ENCODE measurements at places on chromosomes 6 and 20. TPM values are rescaled to one million over a fixed set of nuclear protein-coding genes. Genes with fewer than 3 reads are reported as not detected.

FAXC gene
- 4.9 TPM for total RNA-seq

DNA sequence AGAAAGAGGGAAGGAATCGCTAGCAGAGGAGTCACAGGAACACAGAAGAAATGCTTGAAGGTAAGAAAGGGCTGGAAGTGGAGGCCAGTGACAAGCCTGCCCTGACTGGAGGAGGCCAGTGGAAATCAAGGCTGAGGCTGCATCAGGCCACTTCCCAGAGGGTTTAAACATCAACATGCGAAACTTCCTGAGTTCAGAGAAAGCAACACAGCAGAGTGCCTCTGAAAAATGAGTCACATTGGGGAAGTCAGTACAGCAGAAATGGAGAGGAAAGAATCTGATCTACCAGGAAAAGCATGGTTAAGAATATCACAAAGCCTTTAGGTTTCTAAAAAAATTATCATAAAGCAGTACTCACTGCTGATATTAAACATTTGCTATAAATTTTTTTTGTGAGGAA lies 23.3 kb downstream of the NAPB start:
- no peak for DNase-seq

DNA sequence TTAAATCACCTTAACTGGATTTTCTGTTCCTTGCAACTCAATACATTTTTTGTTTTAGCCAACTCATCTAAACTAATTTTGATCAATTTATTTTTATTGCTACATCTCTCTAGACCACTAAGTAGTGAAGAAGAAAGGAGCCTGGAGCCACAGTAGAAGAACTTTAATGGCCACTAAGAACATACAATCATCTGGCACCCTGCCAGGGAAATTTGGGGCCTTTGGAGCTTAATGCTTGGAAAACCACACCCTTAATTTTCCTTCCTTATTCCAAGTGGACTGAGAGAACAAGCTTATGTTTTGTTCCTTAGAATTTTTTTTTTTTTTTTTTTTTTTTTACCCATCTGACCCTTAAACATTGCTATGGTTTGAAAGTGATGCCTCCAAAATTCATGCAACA lies 12.0 kb upstream of the GMDS start:
- DNase-seq: peak; percentile 93

GRCh38 chr6:20978151-20978614 lies 443.9 kb downstream of the CDKAL1 start:
- no peak for DNase-seq

DNA sequence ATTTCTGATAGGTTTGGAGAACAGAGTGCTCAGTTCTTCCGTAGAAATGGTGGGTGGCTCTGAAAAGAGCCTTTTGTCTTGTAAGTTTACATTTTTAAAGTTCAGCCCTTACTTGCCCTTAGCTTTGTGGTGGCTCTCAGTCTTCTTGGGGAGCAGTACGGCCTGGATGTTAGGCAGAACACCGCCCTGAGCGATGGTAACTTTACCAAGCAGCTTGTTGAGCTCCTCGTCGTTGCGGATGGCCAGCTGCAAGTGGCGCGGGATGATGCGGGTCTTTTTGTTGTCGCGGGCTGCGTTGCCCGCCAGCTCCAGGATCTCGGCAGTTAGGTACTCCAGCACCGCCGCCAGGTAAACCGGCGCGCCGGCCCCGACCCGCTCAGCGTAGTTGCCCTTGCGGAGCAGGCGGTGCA lies 19.5 kb downstream of the OR2B2 start:
- DNase-seq: no peak

- DNase-seq: no peak
Measured at GRCh38 chr20:63687419-63688178, 8.9 kb upstream of the TNFRSF6B start.

- no peak for DNase-seq
Measured at GRCh38 chr6:69935079-69935478, 68.7 kb downstream of the COL19A1 start.

DNA sequence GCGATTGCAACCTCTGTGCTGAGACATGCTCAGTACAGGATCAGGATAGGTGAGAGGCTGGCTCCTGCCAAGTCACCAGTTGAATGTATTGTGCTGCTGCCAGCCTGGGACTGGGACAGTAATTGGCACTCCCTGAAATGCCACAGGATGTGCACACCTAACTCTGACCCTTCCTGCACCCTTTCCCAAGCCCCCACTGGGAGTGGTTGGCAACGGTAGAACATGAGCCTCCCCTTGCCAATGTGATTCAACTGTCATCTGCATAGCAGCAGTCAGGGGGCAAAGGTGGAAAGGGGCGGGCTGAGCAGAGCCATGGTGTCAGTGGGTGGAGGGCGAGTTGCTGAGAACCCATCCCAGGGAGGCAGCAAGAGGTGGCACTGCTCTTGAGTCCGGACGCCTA lies 15.4 kb downstream of the SPINT3 start:
- peak; percentile 85 for DNase-seq

DNA sequence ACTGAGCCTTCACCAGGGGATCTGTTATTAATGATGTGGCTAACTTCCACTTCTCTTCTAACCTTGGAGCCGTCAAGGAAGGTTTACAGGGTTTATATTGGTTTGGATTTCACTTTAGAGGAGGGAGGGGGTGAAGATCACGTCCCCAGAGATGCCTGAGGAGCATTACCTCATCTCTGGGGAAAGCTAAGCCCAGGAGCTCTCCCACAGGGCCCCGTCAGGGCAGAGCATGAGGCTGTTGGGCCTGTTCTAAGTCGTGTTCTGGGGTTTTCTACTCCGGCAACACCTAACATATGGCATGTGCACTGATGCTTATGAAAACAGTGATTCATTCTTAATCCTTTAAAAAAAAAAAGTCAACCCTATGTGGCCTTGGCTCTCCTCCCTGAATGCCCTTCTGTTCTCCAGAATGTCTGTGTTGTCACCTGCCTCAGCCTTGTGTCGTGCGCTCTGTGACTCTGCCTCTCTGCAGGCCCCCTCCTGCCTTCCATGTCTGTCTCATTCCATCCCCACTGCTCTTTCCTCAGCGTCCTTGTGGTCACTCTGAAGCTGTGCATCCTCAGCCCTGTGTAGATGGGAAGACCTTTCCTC lies 97.4 kb upstream of the JARID2 start:
- DNase-seq: no peak

DNA sequence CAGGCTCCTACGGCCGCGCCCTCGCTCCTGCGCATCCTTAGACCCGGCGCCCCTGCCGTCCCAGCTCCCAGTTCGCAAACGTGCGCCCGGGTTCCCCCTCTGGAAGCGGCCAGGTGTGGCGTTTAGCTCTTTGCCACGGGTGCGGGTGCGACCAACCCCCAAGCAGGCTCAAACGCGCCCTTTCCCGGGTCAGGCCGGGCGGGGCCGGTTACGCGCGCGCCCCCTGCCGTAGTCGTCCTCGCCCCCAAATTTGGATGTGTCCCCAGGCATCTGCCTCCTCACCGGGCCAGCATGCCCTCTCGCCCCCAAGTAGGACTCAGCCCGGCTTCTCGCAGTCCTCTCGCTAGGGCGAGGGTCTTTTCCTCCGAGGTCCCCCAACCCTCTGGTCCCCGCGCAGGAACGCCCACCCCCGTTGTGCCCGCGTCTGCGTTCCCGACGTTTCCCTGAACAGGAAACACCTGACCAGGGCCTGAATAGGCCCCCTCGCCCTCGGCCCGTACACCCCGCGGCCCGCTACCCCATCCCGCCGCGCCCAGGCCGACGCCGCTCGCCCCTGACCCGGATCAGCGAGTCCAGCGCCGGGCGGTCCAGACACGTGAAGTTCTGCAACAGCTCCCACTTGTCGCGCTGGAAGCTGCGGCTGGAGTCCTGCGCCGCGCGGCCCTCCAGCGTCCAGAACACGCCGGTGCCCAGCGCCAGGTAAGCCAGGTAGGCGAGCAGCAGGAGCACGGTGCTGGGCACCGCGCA lies 520 bp downstream of the KCNK17 start:
- DNase-seq: no peak

- no peak for DNase-seq
Measured at GRCh38 chr6:87807475-87807874, 105.4 kb upstream of the AKIRIN2 start.

DNA sequence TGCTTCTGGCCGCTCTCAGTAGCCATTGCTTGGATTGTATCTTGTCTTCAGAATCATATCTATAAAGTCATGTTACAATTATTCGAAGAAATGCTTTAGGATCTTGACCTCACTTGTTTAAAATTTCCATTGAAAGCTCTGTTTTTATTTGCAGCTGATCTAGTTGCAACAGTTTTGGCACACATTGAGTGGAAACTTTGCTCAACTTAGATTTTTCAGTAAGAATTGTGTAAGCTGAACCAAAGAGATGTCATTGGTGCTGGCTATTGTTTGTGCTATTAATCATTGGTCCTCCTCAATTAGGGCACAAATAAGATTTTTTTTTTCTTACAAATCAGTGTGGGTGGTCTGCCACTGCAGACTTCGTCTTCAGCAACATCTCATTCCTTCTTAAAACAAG lies 649.2 kb downstream of the MMUT start:
- no peak for DNase-seq

- DNase-seq: no peak
Measured at GRCh38 chr6:97443408-97444080, 160.5 kb upstream of the MMS22L start.

DNA sequence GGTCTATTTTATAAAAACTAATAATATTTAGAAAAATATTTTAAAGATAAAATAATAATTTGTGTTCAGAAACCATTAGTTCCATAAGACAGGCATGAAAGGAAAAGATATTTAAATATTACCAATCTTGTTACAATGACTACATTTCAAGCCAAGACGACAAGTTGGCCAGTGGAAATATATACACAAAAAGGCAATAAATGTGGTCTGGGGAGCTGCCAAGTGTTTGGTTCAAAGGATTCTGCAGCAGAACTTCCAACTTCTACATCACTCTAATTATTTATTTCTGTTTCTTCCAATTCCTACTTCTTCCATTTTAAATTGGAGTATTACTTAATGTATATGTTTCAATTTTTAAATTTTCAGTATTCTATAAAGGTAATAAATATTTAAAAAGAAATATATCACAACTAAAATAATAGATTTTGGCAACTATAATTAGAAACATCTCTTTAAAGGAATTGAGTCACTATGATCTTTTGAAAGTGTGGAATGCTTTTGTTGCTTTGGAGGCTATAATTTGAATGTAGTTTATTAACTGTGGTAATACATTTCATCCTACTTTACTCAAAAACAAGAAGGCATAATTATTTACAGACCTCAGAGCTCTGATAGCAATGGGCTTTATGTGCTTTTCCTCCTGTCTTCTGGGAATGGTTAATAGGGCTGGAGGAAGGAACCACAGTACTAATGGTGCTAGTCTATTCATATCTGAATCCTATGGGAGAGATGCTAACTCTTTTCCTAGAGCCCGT lies 129.7 kb upstream of the FAM184A start:
- peak; percentile 40 for DNase-seq

SMLR1 gene
- total RNA-seq: not detected

CPXM1 gene
- 1.1 TPM for total RNA-seq

GRCh38 chr20:32064667-32065066 lies 12.6 kb downstream of the HCK start:
- DNase-seq: no peak

SAMD5 gene
- 11.8 TPM for total RNA-seq

GRCh38 chr6:112745765-112746164 lies 398.6 kb downstream of the RFPL4B start:
- no peak for DNase-seq

DNA sequence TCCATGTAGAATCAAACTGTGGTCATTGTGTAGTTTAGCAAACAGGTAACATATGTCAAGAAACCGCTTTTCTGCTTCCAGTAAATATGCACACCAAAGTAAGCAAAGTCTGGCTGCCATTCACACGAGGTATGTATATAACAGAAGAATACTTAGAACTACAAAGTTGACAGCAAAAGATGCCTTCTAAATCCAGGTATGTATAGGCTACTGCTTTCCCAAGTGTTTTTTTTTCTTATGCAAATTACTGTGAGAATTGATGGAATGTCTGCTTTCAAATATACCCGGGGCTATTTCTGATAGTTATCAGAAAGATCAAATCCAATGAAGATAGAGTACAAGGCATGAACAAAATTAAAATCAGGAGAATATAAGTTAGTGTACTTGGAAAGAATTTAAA lies 229.2 kb downstream of the HACE1 start:
- DNase-seq: no peak

- peak; percentile 53 for DNase-seq
Measured at GRCh38 chr6:37170273-37171200, 585 bp downstream of the PIM1 start.

CRISP3 gene
- total RNA-seq: not detected

HLA-DMA gene
- total RNA-seq: 14.5 TPM

LY86 gene
- total RNA-seq: 0.91 TPM

MUCL3 gene
- total RNA-seq: not detected

- DNase-seq: no peak
Measured at GRCh38 chr20:10893321-10893720, 219.5 kb upstream of the JAG1 start.

TRDN gene
- not detected for total RNA-seq

GRCh38 chr20:37327748-37328147 lies 18.2 kb upstream of the SRC start:
- peak; percentile 71 for DNase-seq

CGA gene
- not detected for total RNA-seq

DNA sequence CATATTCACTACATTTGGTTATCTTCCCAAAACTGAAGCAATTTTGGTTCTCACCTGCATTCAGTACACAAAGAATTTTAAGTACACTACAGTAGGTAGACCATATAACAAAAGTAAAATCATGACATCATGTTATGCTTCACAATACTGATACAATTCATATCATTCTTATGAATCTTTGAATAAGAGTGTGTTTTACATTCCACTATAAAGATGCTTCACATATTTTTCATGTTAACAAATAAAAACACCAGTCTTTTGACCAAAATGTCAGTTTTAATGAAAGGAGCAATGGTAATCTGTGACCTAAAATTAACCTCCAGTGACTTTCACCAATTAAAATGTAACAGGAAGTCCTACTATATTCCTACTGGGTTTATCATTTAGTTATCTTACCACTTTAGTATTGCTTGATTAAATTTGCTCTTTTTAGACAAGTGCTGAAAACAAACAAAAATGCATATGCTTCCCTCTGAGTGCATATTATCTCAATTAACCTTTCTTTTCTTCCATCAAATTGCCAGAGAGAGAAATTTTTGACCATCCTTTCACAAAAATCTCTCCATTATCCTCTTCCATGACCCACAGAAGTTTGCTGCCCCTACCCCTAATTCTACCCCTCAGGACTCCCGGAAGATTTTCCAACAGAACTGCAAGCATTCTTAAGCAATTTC lies 49.3 kb downstream of the PHIP start:
- DNase-seq: no peak

GRCh38 chr6:115863211-115863610 lies 197.5 kb downstream of the FRK start:
- no peak for DNase-seq

- DNase-seq: no peak
Measured at GRCh38 chr6:36999061-36999750, 6.2 kb upstream of the FGD2 start.

DNA sequence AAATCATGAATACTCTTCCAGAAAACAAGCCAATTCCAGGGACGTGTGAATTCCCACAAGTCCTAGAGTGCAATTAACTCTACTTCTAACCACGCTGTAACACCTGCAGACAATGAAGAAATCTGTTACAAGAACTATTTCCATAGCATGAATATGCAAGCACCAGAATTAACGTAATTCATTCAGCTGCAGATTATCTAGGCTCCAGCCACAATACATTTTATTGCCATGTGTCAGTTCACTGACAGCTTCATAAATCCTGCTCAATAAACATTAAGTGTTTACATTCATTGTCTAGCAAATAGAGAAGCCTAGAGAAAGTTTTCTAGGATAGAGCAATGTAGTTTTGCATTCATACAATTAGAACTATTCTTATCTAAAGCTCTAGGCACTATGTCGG lies 1348.5 kb downstream of the GRIK2 start:
- no peak for DNase-seq

SPTLC3 gene
- total RNA-seq: 12.5 TPM

All from colonic mucosa (tissue), 4 donors.